NAMALWA (cell line): ENCODE measurements at places on chromosomes 13 and 19.
A peak's percentile ranks its signal among the peaks of the same experiment; 100 is the strongest.

DNA sequence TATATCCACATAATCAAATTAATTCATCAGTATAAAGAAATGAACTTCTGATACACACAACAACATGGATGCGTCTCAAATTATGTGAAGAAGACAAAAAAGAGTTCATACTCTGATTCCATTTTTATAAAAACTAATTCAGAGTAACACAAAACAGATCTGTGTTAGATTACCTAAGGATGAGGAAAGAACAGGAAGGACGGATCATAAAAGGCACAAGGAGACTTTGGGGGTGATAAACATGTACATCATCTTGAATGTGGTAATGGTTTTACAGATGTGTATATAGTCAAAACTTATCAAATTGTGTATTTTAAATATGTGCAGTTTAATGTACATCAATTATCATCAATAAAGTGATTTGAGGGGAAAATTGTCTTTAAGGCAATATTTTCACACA is 59.9 kb upstream of the DOCK9 start:
- no peak for DNase-seq

GRCh38 chr13:46126552-46127357 is 21.9 kb upstream of the CPB2 start:
- DNase-seq: peak; percentile 86

DNA sequence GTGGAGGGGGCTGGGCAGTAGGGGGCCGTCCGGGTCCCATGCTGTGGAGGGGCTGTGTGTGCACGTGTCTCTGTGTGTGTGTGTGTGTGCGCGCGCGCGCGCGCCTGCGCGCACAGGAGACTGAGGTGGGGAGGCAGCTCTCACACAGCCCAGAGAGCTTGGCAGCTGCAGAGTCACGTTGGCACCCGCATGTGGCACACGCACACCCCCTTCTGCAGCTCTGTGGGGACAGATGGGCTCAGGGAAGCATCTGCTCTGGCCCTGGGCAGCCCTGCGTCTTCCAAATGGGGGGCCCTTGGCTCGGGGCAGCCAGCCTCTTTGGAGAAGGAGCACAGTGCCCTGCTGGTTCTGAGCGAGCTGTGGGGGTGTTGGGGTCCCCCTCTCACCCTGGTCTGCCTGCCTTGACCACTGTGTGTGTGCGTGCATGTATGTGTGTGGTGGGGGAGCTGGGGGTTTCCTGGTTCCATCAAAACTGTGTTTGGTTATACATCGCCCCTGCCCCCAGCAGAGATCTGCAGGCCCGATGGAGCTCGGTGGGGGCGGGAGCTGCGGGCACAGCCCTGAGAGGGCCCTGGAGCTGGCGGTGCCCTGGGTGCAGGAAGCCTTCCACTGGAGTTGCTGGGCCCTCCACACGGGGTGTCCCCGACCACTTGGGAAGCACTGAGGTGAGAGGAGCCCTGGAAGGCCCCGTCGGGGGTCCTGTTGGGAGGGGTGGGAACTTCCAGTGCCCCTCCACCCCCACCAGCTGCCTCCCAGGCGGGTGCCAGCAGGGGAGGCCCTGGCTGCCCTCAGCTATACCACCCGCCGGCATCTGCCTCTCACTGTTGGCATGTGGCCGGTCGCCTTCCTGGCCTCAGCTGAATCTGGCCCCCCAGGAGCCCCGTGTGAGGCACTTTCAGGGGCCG is 67.1 kb downstream of the KDM4B start:
- DNase-seq: no peak

DNA sequence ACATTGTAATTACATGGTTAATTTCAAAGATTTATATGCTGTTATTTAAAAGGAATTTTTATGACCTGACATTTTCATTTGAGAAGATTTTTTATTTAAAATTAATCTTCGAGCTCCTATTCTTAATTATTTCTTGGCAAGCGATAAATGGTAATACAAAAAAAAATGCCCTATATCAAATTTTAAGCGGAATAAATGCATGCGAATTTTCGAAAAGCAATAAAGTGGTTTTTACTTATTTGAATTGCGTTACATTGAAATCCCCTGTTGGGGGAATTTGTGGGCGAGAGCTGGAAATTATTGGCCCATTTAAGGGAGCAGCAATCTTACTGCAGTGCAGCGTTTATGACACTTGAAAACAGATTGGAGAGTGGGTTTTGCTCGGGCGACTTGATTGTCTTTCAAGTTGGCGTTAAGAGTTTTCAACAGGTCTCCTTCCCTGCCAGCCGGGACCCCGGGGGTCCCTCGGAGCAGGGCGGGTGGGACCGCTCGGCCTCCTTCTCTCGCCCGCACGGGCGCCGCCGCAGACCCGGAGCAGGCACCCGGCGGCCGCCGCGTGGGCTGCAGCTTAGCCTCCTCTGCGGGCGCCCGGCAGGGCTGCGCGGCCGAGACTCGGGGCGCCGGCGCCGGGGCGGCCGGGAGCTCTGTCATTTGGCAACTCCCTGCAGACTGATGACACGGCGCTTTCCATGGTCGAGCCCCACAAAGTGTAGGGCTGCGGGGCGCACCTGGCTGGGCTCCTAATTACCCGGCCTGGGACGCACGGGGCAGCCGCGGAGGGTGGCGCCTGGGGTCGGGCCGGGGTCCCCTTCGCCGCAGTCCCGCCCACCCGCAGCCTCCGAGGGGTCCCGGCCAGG is 255.1 kb upstream of the SOX21 start:
- no peak for DNase-seq

DNA sequence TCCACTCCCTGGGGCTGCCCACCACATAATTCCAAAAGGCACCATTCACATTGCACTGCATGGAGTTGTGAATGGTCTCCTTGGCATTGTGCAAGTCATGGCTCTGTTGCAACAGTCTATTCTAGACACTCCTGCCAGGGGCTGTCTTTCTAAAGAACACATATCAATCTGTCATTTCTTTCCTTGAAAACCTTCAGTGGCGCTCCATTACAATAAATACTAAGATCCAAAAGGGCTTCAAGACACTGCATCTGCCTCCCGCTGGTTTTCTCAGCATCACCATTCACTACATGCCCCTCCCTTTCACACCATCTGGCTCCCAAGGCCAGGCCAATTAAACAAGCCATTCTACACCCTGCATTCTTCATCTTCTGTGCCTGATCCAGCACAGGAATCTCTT is 32.2 kb upstream of the TM9SF2 start:
- DNase-seq: no peak

DNA sequence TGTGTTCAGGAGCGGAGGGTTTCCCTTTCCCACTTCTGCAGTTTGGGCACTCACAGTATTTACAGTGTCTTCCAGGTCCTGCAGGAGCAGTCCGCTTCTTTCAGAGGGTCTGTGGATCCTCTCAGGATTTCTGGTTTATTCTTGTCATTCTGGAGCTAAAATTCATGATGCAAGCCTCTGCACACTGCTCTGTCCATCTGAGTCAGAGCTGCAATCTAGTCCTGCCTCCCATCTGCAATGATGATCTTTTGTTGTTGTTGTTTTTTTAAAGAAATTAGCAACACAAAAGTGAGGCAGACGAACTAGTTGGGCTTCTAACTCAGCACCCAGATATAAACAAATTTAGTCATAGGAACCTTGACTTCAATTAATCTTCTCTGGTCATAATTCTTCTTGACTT is 86.5 kb downstream of the DLEU7 start:
- no peak for DNase-seq

DNA sequence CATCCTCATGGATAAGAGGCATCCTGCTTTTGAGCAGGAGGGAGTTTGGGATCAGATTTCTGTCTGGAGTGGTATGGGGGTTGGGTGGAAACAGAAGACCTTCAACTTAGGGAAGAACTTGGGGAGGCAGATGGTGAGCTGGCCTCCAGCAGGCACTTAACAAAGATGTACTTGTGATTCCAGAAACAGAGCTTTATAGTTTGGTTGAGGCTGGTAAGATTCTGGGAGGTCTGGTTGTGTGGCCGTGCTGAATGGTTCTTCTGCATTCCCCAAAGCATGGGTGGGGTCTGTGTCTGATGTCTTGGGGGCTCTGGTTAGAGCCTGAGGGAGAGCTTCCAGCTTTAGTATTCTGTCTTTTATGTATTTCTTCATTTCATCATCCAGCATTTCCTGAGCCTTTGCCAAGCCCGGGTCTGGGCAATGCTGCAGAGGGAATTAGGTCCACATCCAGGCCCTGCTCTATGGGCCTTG is 4.8 kb downstream of the MEGF8 start:
- DNase-seq: no peak

DNA sequence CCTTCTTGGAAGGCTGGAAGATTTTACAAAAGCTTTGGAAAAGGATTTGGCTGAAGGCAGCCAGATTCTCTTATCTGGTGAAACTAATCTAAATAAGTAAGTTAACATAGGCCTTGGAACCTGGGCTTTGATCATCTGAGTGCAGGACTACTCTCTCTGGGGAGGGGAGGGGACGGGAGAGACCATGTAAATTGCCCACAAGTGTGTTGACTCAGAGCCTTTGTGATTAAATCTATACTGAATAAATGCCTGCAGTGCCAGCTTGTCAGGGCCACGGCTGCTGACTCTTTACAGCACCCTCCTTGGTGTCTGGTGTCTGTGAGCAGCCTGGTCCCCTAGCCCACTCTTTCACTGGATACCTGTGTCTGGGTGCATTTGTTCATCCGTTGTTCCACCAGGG is 251.4 kb downstream of the ITGBL1 start:
- no peak for DNase-seq

DNA sequence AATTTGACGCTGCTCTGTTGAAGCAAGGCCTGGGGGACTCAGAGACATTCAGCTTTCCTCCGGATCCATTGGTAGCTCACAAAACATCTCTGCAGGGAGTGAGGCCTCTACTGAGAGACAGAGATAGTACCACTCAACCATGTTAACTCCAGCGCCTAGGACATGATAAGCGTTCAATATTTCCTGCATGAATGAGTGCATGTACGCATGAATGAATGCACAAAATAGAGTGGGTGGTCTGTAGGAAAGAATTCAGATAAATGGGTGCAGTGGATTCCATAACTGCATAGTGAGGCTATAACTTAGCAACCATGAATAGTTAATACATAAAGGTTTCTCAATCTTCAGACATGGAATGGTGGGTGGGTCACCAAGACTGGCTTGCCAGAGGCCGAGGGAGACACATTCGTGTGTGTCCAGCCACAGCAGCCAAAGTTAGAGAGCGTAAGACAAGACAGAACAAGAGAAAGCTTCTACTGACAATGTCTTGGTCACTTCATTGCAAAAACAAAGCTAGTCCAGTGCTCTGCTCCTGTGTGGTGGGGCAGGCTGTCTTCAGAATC is 36.3 kb upstream of the RCBTB2 start:
- DNase-seq: no peak

GRCh38 chr13:75512253-75512652 is 25.4 kb downstream of the COMMD6 start:
- DNase-seq: no peak

GRCh38 chr13:112324116-112324515 is 52.0 kb upstream of the SPACA7 start:
- no peak for DNase-seq

DNA sequence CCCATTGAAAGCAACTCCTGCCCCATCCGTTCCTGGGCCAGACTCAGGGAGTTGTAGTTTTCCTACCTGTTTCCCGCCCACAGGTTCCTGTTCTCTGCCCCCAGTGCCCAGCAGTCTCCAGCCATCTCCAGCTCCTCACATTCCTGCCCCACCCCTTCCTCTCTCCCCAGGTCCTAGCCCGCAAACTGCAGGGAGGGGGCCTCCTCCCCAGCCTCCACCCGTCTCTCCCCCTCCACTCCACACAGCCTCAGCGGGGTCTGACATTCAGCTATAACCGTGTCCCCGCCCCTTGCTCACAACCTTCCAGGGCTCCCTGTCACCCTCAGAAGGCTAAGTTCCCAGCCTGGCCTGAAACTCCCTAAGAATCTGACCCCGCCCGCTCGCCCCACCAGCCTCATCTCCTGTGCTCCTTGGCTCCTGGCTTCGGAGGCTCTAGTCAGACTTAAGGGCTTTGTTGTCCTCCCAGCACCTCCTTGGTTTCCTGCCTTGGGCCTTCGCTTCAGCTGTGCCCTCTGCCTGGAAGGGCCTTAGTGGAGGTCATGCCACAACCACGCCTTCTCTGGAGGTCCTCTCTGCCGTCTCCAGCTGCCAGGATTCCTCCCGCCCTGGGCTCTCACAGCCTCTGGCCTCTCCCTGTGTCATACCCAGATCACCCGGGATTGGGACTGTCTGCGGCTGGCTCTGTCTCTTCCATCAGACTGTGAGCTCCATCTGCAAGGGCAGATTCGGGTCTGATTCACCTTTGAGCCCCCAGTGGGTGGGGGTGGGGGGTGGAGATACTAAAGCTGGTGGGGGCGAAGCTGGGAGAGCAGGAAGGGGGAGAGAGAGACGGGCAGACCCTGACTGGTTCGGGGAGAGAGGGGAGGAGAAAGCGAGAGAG is 5.1 kb upstream of the SPACA6 start:
- DNase-seq: no peak

- DNase-seq: peak; percentile 42
These were observed 348.5 kb downstream of the FOXO1 start for GRCh38 chr13:40317980-40318327.

- DNase-seq: no peak
These were observed 1579.8 kb downstream of the PCDH9 start for GRCh38 chr13:65650321-65650720.

DNA sequence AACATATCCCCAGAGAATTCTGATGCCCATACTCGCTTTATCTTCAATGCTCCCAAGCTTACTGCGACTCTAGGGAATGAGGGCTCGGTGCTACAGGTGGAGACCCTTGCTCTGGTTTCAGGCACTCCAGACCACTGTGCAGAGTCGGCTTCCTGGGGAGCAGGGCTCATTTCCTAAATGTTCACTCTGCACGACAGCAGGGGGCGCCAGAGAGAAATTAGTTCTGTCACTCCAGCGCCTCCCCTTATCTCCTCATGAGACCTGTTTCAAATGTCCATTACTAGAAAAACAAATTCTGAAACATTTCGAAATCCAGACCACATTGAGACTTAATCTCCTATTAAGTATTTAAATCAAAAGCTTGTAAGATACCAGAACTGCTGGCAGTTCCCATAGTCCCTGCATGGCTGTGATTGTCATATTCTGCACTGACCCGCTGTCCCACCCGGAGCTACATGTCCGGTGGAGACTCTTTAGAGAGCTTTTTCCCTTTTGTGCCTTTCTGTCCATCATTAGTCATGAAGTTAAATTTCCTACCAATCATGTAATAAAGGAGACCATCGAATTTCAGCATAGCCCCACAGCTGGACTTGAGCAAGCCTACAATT is 22.4 kb downstream of the EPSTI1 start:
- DNase-seq: peak; percentile 83

DNA sequence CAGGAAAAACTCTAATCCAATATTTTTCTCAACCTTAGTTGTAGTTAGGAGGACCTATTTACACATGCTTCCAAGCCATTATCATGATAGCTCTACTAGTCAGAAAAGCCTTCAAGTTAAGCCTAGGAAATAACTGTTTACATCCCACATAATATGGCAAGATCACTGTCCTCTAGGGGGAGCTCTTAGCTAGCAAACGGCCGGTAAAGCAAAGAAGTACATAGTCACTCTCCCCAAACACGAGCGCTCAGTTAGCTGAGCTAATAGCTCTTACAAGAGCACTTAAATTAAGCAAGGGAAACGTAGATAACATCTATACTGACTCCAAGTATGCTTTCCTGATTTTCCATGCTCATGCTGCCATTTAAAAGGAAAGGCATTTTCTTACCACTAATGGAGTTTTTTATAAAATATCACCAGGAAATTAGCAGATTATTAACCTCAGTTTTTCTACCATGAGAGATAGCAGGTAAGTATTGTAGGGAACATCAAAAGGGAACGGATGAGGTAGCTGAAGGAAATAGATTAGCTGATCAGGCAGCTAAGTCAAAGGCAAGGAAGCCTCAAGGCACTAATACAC is 100.6 kb upstream of the PABPC3 start:
- DNase-seq: peak; percentile 89
